ENCODE measurements at places on chromosomes 7 and 10.

- DNase-seq: no peak
Observed at GRCh38 chr7:146728611-146729010, 612.0 kb downstream of the CNTNAP2 start.

- DNase-seq: no peak
Observed at GRCh38 chr7:85230623-85231022, 43.8 kb upstream of the SEMA3D start.

DNA sequence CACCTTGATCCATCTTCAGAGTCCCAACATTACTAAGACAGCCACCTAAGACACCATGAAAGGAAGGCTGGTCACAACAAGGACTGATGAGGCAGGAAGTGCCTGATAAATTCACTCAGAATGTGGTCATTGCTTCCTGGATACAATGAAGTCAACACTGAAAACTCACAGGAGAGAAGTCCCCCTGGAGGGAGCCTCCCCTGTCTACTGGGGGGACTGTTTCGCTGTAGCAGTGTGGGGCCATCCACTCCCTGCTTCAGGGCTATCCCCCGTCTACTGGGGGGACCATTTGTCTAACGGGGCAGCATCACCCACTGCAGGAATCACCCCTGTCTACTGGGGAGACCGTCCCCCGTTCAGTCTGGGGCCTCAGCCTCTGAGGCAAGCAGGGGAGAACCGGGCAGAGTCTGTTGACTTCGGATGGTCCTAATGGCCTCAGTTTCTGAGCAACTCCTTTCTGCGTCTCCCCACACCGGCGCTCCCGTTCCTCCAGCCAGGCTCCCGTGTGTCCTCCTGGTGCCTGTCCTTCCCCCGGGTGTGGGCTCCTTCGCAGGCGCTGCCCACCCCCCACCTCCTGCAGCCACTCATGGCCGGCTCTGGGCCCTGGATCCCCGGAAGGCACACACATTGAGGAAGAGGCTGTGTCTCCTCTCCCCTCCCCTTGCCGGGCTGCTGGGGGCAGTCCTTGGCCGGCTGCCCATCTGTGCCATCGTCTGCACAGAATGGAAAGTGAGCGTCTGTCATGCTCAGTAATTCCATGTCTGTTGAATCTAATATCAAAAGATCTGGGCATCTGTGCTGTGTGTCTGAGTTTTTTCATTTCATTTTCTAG, 59.9 kb upstream of the DNAJB6 start:
- DNase-seq: peak; percentile 46

GRCh38 chr7:156656598-156656997, 16.0 kb downstream of the RNF32 start:
- no peak for DNase-seq
